ENCODE measurements at places on chromosomes 2 and 18.

DNA sequence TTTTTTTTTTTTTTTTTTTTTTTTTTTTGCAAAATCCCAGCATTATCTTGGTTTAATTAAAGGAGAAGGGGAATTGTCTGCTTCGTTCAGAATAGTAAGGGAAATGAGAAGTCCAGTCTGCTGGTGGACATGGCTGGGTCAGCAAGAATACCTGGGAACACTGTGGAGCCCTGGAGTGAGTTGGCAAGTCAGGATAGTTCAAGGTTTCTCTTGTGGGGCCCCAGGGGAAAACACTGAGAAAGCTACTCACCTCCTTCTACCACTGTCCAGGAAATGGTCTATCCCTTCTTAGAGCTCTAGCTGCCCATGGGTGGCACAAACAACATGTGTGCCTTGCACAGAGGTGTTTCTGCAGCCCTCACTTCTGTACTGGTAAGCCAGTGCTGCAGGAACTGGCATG lies 169.1 kb upstream of the SIX2 start:
- H3K36me3 ChIP-seq: no peaks in the 10 kb centered on the region
- H3K4me3 ChIP-seq: no peak overlapping the region
- no peaks in the 10 kb centered on the region for H3K27me3 ChIP-seq
- no peak overlapping the region for H3K27ac ChIP-seq
- DNase-seq: no peak

- no peak for DNase-seq
- H3K4me3 ChIP-seq: no peak overlapping the region
- no peak overlapping the region for H3K27ac ChIP-seq
- H3K27me3 ChIP-seq: no peaks in the 10 kb centered on the region
- 0 out of 2 replicates have a peak, but pooled peaks cover 3% of the 10 kb centered on the region for H3K4me1 ChIP-seq
These were observed 840 bp upstream of the PSD4 start for GRCh38 chr2:113172721-113173541.

DNA sequence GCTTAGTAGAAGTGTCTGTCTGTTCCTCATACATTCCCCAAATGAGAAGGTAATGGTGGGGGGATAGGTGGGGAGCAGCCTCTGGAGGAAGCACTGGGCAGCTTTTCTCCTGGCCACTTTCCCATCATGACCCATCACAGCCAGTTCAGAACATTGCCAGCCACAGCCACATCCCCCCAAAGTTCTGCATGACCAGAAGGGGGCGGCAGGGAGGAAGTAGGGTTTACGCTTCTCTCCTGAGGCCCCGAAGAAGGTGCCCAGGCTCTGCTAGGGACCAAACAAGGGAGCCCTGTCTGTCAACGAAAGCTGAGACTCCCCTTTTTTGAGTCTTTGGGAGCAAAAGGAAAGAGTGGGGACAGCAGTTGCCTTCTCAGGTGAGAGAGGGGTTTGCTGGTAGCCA lies 7.7 kb downstream of the IGFBP5 start:
- no peak overlapping the region for H3K4me3 ChIP-seq
- no peak overlapping the region for H3K27ac ChIP-seq
- H3K27me3 ChIP-seq: no peaks in the 10 kb centered on the region
- peak; percentile 34 for DNase-seq
- no peaks in the 10 kb centered on the region for H3K4me1 ChIP-seq

DNA sequence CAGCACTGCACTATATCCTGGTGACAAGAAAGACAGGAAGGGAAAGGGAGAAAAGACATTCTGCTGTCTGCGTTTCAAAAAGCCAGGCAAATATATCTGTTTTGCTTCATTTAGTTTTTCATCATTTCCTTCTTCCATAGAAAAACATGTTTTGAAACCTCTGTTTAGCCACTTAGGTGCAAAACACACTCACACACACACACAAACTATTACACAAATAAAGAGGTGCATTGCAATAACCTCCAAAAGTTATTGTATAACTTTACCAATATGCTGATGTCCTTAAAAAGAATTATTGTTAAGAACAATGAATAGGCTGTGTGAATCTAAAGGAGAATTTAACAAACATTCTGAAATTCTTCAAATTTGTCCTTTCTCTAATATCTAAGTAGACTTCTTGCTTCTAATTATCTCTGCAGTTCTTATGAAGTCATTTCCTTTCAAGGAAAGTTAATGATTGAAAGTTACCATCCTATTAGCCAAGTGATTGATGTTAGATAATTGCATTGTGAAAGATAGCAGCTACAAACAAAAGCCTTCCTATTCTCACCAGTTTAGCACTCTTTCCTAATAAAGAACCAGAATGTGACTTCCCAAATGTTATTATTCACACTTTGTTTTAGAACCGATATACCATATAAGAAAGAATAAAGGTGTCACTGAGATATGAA lies 516.7 kb downstream of the KCNJ3 start:
- H3K27ac ChIP-seq: no peak overlapping the region
- no peaks in the 10 kb centered on the region for H3K27me3 ChIP-seq
- DNase-seq: no peak
- no peak overlapping the region for H3K4me3 ChIP-seq
- no peaks in the 10 kb centered on the region for H3K4me1 ChIP-seq

DNA sequence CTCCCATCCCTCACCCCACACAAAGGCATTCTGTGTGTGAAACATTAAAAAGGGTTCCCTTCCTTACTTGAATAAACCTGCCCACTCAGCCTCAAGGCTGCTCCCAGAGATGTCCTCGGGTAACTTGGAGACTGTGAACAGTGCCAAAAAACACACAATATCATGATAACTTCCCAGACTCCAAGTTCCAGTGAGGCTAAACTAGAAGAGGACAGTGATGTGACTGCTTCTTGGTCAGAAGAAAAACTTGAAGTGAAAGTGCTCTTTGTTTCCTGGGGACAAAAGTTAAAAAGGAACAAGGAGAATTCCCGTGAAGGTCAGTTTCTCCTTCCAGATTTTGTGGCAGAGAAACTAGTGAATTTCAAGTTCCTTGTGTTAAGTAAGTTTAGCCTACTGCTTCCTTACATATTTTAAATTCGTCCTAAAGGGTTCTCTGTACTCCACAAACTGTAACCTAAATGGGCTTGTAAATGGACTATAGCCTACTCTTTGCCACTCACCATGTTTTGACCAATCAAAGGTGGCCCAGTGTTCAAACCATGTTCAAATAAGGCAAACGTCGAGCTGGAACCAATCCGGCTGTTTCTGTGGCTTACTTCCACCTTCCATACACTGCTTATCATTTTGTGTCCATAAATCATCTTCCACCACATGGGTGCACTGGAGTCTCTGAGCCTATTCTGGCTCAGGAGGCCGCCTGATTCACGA lies 20.4 kb downstream of the TPRKB start:
- H3K27me3 ChIP-seq: no peaks in the 10 kb centered on the region
- no peak for DNase-seq
- no peak overlapping the region for H3K4me3 ChIP-seq
- no peaks in the 10 kb centered on the region for H3K36me3 ChIP-seq

DNA sequence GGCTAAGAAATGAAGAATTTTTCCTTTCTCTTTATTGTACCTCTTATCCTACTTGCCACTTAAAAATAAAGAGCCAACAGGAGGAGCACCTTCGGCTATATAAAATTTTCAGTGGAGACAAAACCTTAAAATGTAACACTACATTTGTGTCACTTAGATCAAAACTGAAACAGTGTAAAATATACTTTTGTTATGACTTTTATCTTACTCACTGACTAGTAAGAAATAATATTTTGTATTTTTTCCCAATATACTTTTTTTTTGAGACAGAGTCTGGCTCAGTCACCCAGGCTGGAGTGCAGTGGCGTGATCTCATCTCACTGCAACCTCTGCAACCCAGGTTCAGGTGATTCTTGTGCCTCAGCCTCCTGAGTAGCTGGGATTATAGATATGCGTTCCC lies 28.3 kb downstream of the KCNJ13 start:
- no peak overlapping the region for H3K4me3 ChIP-seq
- H3K27me3 ChIP-seq: no peaks in the 10 kb centered on the region
- no peak overlapping the region for H3K27ac ChIP-seq

DNA sequence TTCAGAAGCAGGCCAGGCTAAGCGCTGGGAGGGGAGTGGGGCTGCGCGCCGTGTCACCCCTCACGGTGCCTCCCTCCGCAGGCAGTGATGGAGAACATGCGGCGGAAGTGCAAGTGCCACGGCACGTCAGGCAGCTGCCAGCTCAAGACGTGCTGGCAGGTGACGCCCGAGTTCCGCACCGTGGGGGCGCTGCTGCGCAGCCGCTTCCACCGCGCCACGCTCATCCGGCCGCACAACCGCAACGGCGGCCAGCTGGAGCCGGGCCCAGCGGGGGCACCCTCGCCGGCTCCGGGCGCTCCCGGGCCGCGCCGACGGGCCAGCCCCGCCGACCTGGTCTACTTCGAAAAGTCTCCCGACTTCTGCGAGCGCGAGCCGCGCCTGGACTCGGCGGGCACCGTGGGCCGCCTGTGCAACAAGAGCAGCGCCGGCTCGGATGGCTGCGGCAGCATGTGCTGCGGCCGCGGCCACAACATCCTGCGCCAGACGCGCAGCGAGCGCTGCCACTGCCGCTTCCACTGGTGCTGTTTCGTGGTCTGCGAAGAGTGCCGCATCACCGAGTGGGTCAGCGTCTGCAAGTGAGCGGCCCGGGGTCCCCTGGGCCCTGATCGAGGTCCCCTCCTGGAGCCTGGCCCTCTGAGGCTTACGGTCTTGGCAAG lies 12.2 kb downstream of the WNT10A start:
- peak overlapping the region; percentile 38 for H3K4me3 ChIP-seq
- H3K36me3 ChIP-seq: no peaks in the 10 kb centered on the region
- H3K27me3 ChIP-seq: no peaks in the 10 kb centered on the region
- DNase-seq: peak; percentile 83
- H3K27ac ChIP-seq: no peak overlapping the region

DNA sequence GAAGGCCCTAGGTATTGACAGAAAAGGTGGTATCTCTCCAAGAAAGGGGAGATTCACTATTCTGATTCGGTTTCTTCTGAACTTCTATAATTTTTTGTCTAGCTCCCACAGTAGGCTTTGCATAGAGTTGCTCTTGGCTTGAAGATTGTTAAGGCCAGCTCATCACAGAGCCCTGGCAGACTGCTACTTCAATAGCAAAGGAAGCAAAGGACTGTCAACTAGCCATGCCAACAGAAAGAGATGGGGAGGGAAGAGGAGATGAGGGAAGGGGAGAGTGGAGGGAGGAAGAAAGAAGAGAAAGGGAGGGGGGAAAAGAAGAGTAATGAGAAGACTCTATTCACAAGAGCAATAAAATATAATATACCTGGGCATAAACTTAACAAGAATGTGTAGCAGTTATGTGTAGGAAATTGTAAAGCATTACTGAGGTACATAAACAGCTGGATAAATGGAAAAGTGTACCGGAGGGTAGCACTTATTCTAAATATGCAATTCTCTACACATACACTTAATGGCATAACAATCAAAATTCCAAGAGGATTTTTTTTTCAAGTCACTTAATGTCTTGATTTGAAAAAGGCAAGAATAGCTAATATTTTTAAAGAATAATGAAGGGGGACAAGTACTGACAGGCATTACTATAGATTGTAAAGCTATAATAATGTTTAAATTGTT lies 102.5 kb downstream of the LOXHD1 start:
- H3K36me3 ChIP-seq: no peaks in the 10 kb centered on the region
- DNase-seq: no peak
- H3K27me3 ChIP-seq: no peaks in the 10 kb centered on the region

GRCh38 chr2:145623136-145623535 lies 1103.2 kb upstream of the ZEB2 start:
- H3K4me1 ChIP-seq: no peaks in the 10 kb centered on the region
- no peak overlapping the region for H3K27ac ChIP-seq
- no peaks in the 10 kb centered on the region for H3K36me3 ChIP-seq
- no peak for DNase-seq
- H3K4me3 ChIP-seq: no peak overlapping the region
- H3K27me3 ChIP-seq: no peaks in the 10 kb centered on the region
